ENCODE measurements at places on chromosomes 7 and 10. TPM values are rescaled to one million over a fixed set of nuclear protein-coding genes. Genes with fewer than 3 reads are reported as not detected.

FRMD4A gene
- 4.3 TPM for total RNA-seq

FGFBP3 gene
- total RNA-seq = 2.7 TPM

FGL2 gene
- not detected for total RNA-seq

OR6B1 gene
- not detected for total RNA-seq

CLDN4 gene
- 4.6 TPM for total RNA-seq

MDFIC gene
- total RNA-seq = 18.9 TPM

GPR146 gene
- total RNA-seq = 1.9 TPM

LIPA gene
- total RNA-seq = 44.5 TPM

SFTPA1 gene
- not detected for total RNA-seq

SUN3 gene
- total RNA-seq = not detected
